Umbilical cord (tissue), 2 donors: ENCODE measurements at places on chromosomes 7 and 10. TPM values are rescaled to one million over a fixed set of nuclear protein-coding genes. Genes with fewer than 3 reads are reported as not detected.
A peak's percentile ranks its signal among the peaks of the same experiment; 100 is the strongest.

DNA sequence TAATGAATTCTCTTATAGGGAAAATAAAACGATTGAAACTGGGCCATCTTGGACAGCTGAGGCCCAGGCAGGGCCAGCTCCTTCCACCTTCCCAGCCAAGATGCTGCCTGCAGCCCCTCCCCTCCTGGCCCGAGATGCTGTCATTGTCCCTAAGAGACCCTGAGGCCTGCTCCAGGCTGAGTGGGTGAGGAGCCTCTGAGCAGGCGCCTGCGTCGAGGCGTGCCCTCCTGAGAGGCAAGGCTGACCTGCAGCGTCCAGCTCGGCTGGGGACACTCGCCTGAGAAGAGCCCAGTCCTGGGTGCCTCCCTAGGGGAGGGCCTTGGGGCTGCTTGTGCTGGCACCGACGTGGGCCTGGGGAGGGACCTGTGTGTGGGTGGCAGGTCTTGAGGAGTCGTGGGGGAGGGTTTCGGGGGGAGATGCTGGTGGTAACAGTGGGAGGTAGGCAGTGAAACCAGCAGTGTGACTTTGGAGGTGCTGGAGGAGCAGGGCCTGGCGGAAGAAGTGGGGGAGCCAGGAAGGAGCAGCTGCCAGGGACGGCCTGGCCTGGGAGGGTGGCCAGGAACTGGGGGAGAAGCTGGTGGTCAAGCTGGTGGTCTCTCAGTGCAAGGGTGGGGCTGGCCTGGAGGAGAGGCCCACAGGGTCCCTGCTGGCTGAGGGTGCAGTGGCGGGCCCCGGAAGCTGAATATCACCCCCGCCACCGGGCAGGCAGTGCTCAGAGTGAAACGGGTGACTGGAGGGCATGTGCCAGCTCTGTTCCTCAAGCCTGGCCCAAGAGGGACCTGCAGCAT, 7.9 kb downstream of the GPR146 start:
- no peak for DNase-seq

GRCh38 chr10:20737107-20737506, 160.0 kb downstream of the NEBL start:
- no peak for DNase-seq

DNA sequence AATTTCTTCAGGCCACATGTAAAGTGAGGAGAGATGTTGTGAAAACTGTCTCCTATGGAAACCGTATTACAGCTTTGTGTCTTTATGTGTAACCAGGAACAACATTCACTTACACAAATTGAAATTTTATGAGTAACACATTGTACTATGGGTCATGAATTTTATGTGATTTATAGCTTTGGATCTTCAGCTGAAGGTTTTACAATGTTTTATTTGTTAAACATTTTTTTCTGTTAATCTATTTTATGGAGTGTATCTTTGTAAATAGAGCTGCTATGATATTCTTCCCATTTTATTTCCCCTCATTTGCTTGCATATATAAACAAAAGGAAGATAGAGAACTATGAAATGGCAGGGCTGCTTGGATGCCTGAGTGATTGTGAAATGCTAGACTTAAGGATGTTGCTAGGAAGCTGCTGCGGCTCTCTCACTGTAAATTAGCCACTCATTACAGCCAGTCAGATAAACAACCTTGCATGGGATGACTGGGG, 104.5 kb upstream of the PCLO start:
- DNase-seq, result peak; percentile 10

DNA sequence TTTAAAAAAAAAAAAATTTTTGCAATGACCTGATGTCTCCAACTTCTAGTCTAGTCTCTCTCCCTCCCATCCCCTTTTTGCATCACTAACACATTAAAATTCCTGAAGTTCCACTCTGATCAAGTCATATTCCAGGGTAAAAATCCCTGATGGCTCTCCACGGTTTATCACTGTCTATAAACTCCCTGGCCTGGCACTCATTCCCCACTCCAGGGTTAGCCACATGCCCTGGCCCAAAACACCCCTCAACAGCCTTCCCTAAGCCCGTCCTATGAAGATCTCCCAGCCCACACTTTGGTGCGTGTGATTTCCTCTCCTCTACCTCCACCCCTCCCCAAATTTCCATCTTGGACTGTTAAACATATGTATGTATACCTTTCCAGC, 125.4 kb downstream of the JAZF1 start:
- DNase-seq, result peak; percentile 75

DNA sequence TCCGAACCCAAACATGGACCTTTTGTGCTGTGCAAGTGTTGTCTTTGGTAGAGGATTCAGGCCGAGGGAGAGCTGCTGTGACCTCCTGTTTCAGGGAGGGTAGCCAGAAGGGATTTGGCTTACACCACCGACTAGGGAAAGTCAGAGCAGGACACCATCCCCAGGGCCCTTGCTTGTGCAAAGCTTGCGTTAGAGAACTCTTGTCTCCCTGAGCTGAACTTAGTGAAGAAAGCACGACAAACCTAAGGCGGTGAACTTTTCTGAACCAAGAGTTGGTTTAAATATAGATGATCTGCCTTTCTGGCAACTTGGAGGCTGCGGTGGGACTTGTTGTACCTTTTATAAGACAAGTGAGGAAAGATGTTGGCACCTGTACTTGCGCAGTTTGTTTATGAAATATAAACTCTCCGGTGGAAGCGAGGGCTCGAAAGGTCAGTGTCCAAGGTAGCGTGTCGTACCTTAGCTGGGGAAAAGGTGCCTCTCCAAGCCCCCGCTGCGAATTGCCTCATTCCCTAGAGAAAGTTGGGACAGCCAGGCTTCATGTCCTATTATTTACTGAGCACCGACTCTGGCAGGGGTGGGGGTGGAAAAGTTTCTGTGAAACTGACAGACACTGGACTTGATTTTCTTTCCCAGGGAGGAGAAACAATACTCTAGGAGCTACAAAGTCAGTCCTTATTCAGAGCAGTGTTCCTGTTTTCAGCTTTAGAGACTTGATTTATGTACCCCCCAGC, 31.6 kb downstream of the WBP1L start:
- DNase-seq, result no peak

DNA sequence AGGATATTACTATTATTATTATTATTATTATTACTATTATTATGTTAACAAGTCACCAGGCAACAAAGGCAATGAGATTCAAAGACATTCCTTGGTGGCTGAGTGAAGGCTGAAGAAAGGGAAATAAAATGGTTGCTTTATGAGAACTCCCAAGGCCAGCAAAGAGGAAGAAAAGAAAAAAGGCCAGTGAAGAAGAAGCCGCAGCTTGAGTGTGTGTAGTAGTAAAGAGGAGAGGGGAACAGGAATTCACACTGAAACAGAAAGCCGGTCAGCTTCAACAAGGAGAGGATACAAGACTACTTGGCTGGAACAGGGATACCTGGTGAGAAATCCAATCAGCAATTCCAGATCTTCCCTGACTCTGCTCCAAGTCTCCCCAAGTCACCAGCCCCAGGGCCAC, 42.4 kb downstream of the PLXNA4 start:
- DNase-seq, result no peak

Gene GCK
- 1.2 TPM for total RNA-seq

Gene GIMAP5
- total RNA-seq, result 10.1 TPM

GRCh38 chr10:116060864-116061263, 212.1 kb downstream of the GFRA1 start:
- DNase-seq, result no peak

DNA sequence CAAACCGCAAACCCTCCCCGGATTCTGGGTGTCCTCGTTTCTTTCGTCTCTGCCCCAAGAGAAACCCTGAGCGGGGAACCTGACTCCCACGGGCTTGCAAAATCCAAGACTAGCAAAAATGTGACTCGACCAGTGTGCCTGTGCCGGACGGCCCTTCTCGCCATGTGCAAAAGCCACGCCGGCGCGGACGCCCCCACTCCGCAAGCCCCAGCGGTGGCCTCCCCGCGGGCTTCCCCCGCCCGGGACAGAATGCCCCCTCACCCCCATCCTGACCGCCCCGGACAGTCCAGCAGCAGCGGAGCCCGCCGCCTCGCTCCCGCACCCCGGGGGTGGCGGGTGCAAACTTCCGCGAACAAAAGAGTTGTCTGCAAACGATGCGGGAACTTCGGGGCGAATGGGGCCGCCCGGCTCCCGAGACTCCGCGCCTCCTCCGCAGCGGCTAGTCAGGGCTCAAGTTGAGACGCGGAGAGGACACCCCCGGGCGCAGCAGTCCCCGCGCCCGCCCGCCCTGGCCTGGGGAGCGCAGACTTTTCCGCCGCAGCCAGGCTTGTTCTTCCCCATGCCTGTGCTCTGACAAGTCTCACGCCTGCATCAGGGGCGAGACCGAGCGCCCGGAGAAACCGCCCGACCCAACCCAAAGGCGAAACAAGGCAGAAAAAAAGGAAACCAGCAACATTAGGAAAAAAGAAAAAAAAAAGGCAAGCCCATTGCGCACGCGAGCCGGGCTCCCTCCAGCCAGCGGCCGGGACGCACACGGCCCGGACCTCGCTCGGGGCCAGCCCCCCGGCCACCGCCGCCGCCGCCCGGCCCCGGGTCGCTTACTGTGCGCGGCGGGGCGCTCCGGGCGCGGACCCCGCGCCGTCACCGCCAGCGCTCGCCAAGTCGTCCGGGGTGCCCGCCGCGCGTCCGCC, 732 bp downstream of the FAM53B start:
- peak; percentile 56 for DNase-seq

DNA sequence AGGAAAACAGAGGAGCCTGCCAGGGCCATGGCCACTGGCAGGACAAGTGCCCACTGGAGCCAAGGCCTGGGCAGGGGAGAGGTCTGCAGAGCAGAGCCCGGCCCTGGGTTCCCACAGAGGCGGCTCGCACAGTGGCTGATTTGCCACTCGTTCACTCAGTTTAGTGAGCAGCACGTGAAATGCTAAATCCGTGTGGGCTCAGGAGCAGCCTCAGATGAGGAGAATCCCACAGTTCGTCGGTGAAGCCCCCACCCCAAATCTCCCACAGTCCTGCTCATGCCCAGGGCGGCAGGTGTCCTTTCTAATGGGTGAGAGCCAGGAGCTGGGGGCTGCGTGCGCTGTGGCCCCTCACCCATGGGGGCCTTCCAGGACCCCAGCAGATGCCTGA, 107.7 kb upstream of the FAM20C start:
- no peak for DNase-seq
